NCI-H2171 treated with DMSO at 0.1 percent for 48 hours (cell line): ENCODE measurements at places on chromosomes 1 and 21.

GRCh38 chr1:181936768-181937581 is 124.5 kb downstream of the ZNF648 start:
- DNase-seq, result peak; percentile 53

GRCh38 chr1:224168859-224169380 is 14.1 kb upstream of the DEGS1 start:
- no peak for DNase-seq

GRCh38 chr21:41222247-41223068 is 54.5 kb downstream of the BACE2 start:
- no peak for DNase-seq

DNA sequence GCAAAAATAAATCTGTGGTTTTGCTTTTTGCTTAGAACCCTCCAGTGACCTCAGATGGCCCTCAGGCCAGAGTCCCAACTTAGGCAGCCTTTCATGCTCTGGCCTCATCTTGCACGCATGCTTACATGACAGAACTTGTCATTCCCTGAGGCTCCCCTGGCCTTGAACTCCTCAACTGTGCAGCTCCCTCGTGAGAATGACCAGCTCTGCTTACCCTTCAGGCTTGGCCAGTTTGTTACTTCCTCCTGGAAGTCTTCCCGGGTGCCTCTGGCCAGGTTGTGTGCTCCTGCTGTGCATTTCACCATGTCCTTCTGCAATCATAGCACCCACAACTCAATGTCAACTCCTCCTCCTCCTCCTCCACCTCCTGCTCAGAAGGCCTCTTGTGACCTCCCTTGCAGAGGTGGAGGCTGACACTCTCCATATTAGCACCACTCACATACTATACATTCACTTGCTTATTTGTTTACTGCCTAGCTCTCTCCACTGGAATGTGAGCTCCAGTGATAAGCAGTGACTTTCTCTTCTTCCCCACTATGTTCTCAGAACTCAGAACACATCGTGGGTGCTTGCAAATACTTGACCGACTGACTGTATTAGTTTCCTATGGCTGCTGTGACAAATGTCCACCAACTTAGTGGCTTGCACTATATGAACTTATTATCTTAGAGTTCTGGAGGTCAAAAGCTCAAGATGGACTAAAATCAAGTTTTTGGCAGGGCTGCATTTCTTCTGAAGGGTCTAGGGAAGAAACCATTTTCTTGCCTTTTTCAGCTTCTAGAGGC is 41.9 kb downstream of the RCSD1 start:
- DNase-seq, result no peak

DNA sequence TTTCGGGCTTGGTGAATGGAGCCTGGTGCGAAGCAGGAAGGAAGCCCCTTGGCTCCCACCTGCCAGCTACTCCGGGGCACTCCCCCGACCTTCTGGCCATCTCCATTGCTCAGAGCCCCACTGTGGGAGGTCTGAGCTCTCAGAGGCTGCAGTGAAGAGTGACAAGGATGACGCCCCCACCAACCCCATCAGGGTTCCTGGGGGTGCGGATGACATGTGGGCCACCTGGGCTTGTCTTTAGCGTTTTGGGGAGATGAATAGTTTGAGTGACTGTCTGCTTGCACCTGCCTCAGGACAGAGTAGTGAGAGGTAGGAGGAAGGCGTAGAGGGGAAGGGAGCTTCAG is 43.2 kb upstream of the LBR start:
- DNase-seq, result no peak

DNA sequence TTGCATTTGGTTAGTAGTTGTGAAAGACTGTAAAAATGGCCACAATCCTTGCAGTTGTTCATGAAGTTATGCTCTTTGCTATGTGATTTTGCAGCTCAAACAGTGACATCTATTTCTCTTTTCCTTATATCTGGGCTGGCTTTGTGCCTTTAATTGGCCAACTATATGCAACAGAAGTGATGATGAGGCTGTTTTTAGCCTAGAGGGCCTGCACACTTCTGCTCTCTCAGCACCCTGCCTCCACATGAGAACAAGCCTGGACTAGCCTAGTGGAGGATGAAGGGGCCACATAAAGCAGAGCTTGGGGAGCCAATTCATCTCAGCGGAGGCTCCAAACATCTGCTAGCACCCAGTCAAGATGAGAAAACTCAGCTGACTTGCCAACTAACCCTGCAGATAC is 339.8 kb downstream of the OMA1 start:
- peak; percentile 70 for DNase-seq

DNA sequence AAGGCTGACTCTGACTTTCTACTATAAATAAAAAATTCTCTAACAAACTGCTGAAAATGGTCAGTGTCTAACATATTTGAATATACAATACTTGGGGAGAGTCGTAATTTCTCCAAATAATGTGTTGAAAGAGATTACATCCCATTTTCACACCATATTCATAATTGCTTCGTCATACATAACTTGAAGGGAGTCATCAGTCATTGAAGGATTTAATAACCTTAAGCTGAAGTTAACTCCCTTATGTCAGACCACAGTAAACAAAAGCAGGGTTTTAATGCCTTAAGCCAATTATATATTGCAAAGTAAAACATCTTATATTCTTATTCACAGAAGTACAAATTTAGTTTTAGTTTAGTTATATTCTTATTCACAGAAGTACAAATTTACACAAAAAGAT is 129.9 kb downstream of the RERE start:
- no peak for DNase-seq

GRCh38 chr1:153271711-153272110 is 12.2 kb downstream of the LORICRIN start:
- DNase-seq, result peak; percentile 35

DNA sequence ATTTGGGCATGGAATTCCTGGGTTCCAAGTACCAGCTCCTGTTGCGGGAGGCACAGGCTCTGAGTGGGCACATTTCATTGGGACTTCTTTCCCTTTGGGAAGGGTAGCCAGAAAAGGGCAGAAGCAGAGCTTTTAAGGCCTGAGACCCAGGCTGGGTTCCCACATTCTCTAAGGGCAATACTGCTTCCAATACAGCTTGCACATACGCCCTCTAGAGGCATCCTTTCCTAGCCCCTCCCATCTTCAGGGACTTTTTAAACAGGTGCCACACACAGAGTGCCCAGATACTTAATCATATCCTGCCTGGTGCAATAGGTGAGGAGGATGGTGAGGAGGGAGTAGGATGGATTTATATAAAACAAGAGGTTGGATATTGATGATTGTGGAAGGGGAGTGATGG is 5.7 kb downstream of the GPR88 start:
- DNase-seq, result peak; percentile 21

DNA sequence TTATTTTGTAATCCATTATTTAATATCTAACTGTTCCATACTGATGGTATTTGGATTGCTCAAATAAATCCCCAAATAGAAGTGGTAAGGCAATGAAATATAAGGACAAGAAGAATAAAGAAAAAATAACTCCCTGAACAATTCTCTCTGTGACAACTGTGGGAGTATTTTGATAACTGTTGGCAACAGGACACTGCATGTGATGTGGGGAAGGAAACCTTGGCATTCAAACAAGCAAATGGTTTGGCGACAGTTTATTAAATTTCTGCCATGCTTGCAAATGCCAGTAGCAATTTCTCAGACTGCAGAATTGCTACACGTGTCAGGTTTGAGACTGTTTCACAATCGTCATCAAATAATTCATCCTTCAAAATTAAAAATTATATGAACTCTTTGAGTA is 8.6 kb upstream of the MRPL39 start:
- DNase-seq, result no peak

GRCh38 chr21:44701023-44701400 is 4.0 kb downstream of the KRTAP10-12 start:
- DNase-seq, result peak; percentile 55

DNA sequence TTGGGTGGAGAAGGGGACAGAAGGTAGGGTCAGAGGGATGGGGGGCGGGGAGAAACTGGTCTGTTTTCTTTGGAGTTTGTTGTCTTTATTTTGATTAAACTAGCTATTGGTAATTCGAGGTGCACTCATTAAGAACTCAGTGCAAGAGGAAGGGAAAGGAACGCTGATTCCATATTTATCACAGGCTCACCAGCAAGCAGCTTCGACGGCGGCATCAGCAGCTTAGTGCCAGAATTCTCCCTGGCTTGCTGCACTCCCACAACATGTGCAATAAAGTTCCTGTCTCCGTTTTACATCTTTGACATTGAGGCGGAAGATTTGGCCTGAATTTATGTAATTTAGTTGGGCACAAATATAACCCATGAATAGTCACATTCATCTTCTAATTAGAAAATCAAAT is 57.6 kb downstream of the PEX14 start:
- no peak for DNase-seq

GRCh38 chr21:38544661-38545060 is 46.4 kb upstream of the ERG start:
- no peak for DNase-seq

GRCh38 chr1:11654137-11654938 is at the start of the genes FBXO2 and FBXO44:
Gene FBXO2 (minus strand): TSS chr1:11654429. CDS start chr1:11654340, 89 bp downstream.
Gene FBXO44 (plus strand): TSS chr1:11654877. CDS start chr1:11655836, 959 bp downstream.
- DNase-seq, result peak; percentile 37

GRCh38 chr21:42583477-42584295 is 69.7 kb upstream of the PDE9A start:
- DNase-seq, result no peak

DNA sequence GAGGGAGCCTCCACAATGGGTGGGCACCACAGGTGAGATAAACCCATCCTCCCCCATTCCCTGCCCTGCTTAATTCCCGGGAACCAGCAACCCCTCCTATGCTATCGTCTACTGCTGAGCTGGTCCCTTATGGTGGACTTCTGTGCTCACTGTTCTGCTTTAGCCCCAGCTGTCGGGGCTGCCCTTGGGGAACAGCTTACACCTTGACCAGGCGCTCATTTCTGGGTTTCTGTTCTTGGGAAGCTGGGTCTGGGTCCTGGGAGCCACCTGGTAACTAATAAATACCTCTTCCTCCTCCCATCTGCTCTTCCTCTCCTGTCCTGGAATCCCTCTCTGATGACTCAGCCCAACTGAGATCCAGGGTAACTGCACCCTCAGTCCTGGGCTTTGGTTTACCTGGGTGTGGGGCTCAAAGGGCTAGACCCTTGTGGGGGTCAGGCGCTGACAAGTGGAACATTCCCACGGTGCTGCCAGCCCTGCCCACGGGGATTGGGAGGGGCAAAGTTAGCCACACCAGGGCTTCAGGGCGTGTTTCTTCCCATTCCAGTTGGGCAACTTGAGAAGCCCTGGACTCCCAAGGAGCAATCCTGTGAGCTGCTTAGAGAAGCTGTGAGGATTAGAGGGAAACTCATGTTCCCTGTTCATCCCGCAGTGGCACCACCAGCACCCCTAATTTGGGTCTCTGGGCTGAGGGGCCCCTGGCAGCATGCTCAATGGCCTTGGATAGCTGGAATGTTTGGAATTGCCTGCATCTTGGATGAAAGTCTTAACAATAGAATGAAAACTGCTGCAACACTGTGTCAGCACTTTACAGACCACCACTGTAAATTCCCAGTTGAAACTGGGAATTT is 1.6 kb downstream of the PCAT6 start:
- DNase-seq, result no peak

DNA sequence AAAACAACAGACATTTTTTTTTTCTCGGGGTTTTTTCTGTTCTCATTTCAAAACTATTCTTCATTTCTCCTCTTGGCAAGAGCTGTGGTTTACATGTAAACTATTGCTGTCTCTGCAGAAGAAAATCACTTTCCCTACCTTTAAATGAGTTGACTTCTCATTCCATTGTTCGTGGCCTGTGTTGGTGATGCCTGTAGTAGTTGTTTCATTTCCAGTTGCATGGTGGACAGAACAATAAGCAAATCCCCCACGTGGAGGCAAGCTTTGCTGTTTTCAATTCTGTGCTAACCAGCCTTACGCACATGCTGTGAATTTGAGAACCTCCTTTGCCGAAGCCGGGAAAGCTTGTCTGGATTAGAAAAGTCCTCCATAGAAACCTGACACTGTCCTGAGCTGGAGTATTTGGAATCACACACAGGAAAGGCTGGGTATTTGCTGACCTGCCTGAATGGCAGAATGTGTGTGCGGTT is 26.2 kb upstream of the MAP3K7CL start:
- DNase-seq, result no peak

GRCh38 chr21:36698385-36698980 is 432 bp upstream of the SIM2 start:
- no peak for DNase-seq

DNA sequence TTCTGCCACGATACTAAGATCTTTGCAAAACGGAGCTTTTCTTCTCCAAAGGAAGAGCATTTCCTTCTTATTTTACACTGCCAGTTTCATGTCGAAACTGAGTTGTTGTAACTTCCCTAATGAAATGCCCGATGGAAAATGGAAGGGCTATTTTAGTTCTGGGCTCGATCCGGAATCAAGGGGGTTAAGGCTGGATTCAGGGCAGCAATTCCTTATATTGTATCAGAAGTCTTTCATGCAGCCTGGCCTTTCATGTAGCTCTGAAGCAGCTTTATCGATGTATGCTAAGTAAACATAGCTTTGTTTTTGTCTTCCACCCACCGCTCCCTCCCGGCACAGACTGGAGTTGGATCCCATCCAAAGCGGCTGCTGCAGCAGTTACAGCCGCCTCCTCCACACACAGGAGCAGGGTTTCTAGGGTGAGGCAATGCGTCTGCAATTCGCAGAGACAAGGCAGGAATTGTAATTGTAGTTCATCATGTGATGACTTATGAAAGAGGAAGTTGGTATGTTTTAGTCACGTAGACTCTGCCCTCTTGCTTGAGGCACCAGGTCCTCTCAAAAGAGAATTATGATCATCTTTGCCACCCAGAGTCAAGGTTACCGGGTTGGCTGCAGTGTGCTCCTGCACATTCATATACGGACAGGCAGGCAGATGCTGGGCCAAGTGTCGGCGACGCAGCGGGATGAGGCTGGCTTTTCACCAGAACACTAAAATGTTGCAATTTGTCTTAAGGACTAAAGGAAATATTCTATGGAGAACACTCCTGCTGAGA is 2.6 kb upstream of the IRF2BP2 start:
- peak; percentile 96 for DNase-seq

GRCh38 chr1:227899141-227899819 is 48.5 kb downstream of the WNT9A start:
- DNase-seq, result no peak

DNA sequence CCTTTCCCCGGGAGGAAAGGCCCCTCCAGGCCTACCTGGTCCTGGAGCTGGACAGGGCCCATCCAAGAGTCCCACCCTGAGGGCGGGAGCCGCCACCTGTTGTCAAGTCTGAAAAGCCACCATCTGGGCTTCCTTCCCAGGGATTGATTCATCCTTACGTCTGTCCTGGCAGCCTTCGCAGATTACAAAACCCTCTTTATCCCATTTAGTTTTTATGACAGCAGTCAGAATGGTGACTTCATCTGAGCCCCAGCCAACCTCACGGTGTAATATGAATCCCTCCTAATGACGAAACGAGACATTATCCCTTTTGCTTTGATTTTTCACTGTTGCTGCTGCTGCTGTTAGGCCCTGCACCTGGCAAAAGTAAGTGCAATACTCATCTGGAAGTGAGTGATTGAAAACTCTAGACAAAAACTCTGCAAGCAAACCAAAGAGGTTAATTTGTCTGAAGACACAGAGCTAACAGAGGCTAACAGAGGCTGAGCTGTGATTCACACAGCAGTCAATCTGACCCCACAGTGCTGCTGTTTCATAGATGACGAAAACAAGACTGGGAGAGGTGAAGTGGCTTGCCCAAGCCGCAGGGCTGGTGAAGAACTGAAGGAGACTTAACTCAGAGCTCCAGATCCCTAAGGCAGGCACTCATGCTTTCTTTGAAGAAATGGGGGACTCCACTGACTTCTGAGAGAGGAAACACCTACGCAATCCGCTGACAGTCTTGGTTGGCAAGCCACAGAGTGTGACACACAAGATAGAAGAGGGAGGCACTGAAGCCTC is 30.0 kb upstream of the S100A7 start:
- peak; percentile 86 for DNase-seq
